ENCODE measurements at places on chromosomes 7 and 10.

DNA sequence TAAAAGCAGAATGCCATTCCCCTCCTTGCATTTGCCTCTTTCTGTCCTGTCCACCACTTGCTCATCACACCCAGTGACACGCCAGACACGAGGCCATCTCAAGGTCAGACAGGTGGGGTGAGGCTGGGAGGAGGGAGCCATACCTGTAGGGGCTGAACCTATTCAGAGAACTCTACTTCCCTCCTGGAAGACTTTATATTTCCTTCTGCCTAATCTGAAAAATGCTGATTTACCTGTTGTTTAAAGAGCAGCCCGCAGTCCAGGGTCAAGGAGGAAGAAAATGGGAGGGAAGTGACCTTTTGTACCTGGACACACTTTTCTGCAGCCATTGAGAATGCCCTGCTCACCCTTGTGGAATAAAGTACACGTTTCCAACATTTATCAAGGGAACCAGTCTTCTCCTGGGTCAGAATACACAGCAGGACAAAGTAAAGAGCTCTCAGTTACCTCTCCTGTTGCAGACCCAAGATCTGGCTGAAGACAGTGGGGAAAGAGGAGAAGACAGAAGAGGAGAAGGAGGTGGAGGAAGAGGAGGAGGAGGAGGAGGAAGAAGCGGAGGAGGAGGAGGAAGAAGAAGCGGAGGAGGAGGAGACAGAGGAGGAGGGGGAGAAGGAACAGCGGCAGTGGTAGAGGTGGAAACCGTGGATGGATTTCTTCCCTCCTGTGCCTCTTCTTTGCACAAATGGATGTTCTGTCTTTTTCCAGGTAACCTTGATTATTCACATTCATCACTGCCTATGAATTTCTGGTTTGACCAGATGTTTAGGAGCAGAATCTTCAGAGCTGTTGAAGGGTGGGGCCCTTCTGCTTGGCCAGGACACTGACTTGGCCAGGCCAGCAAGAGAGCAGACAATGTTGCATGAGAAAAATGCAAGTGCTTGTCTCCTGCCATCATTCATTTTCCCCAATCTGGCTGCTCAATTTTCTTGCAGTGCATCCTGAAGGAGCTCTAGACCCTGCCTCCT is 1.2 kb upstream of the BLNK start:
- no peak for DNase-seq

DNA sequence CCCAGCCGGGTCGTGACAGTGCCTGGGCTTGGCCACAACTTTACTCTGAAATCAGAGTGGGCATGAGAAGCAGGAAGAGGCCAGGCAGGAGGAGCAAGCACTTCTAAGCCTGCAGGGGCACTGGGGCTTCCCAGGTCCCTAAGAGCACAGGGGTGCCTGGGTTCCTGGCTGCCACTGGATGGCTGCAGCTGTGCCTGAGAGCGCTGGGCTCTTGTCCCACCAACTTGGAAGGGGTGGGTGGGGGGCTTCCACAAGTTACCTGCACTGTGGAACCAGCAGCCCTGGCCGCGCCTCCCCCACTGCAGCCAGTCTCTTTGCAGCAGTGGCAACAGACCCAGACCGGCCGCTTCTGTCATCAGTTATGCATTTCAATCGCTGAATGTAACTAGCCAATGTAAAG is 434.7 kb upstream of the GRM3 start:
- DNase-seq = no peak

- no peak for DNase-seq
These were observed 259.1 kb upstream of the KLF6 start for GRCh38 chr10:4043897-4044665.

- DNase-seq = no peak
These were observed 14.5 kb downstream of the BAZ1B start for GRCh38 chr7:73507556-73507955.

DNA sequence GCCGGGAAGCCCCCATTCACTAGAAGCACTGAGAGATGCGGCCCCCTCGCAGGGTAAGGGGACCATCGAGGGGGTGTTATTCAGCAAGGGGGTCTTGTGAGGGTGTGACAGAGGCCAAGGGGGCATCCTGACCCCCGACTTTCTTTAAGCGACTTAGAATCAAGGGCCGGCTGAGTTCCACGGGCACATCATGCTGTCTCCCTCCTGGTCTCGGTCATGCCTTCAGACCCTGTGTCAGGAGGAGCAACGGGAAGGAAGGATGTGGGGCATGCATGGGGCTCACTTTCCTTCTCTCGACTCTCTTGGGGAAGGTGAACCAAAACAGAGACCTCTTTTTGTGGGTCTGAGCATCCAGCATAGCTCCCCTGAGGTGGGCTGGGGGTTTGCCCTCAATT is 2.5 kb downstream of the ACSL5 start:
- peak; percentile 54 for DNase-seq

GRCh38 chr10:17888189-17888588 is 63.5 kb upstream of the SLC39A12 start:
- DNase-seq = no peak

All from HT-29 (cell line).